ENCODE measurements at places on chromosomes 7 and 10.

- no peak for DNase-seq
Measured at GRCh38 chr7:83271212-83272099, 108.8 kb upstream of the PCLO start.

DNA sequence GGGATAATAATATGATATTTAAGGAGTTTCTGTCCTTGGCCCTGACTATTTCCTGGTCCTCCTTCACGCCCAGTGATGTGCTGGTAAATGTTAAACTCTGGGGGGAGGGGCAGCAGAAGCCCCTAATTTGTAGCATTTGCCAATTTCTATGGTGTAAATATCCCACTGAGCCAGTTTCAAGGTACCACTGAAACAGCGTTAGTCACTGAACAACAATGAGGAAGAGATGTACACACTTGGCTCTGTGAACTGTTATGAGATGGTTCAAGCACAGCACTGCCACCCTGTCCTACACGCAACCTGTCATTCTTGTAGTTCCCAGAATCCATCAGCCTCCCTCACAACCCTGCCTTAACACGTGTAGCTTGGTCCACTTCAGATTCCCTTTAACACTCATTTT lies 39.8 kb downstream of the MET start:
- DNase-seq = no peak

DNA sequence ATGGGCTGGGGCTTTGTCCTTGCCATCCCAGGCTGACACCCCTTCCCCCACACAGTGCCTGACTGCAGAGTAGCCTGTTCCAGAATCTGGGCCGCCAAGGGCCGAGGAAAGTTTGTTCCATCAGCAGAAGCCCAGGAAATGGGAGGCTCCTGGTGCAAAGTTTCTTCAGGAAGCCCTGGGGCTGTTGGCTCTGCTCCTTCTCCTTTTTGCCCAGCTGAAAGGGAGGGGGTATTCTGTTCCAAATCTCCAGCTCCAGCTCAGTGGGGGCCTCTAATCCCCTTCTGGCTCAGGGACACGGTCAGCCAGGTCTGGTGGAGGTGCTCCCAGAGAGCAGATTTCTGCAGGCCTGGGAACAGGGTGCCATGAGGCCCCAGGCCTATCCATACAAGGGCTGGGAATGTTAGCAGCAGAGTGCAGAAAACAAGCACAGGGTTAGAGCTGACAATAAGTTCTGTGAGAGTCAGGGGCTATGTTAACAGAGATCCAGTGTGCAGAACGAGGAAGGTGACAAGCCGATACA lies 399.5 kb downstream of the RPS24 start:
- no peak for DNase-seq

GRCh38 chr7:94389381-94389780 lies 5.3 kb upstream of the COL1A2 start:
- no peak for DNase-seq

DNA sequence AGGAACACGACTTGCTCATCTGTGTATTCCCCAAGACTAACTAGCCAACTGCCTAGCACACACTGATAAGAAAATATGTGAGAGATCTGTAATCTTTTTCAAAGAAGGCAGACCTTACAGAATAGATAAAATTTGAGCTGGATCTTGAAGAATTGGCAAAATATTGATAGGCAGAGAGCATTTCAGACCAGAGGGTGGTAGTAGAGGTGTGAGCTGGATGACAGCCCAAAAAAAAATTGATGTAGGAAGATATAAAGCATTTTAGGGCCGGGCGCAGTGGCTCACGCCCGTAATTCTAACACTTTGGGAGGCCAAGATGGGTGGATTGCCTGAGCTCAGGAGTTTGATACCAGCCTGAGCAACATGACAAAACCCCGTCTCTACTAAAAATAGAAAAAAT lies 1.2 kb upstream of the ZNF746 start:
- DNase-seq = no peak

- DNase-seq = no peak
Measured at GRCh38 chr10:22486431-22486830, 141.1 kb downstream of the SPAG6 start.

- DNase-seq = no peak
Measured at GRCh38 chr10:12504628-12505027, 155.3 kb downstream of the CAMK1D start.

GRCh38 chr7:94054130-94054529 lies 50.0 kb upstream of the BET1 start:
- no peak for DNase-seq

DNA sequence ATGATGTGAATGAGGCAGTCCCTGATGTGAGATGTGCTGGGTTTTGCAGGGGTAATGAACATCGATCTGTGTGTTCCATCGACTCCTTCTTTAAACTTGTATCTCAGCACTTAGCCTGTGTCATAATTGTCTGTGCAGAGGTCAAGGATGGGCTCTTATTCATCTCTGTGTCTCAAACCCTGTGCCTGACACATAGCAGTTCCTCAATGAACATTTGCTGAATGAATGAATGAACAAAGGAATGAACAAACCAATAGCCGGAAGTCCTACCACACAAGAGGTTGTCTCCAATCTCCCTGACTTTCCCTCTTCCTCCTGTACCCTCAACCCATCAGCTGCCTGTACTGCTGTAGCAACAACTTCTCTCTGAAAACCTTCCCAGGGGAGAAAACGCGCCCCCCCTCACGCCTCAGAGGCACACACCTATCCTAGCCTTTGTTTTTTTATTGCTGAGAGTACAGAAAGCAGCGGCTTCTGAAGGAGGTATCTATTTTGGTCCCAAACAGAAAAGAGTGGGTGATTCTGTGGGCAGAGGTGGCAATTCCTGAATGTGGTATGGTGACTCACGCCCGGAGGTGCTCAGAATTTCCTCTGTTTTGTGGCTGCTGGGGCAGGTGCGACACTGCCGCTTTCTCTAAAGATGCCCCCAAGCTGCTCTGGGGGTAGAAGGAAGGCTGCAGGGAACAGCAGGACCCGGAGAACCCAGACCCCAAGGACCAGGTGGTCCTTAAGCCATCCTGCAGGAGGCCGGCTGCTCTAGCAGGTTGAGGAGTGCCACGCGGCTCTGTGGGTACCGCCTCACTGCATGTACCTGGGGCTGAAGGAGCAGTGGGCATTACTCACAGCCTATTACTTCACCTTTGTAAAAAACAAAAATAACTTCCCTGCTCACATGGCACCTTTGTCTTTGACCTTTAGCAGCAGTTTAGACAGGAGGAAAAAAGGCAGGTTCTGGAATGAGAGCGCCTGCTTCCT lies 9.6 kb downstream of the IL2RA start:
- no peak for DNase-seq

DNA sequence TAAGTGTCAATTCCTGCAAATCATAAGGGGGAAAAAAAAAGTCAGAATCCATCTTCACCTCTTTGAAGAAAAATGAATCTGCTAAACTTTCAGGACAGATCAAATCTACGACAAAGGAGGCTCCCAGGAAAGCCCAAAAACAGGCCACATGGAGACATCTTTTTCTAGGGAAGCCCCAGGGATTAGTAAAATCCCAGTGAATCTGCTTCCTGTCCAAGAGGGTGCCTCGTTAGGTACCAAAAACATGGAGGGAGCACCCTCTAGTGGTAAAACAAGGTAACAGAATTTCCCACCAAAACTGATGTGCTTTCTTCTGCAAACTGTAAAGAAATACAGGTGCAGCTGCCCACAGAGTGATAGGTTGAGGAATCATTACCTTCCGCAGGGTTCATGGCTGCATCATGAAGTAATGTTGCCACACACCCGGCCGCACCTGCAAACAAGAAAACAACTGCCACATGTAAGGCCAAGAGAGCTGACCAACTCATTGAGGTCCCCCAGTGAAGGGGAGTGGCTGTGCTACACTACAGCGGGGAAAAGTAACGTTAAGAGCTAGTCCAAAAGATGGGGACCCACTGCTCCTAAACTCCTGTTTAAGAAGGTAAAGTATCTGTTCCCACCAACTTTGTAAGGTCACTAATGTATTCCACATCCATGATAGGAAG lies 7.9 kb downstream of the SLC25A28 start:
- no peak for DNase-seq

- no peak for DNase-seq
Measured at GRCh38 chr10:97849687-97850402, at the start of gene GOLGA7B. GOLGA7B (plus strand) TSS chr10:97849843; CDS start chr10:97850304, 461 bp downstream.

DNA sequence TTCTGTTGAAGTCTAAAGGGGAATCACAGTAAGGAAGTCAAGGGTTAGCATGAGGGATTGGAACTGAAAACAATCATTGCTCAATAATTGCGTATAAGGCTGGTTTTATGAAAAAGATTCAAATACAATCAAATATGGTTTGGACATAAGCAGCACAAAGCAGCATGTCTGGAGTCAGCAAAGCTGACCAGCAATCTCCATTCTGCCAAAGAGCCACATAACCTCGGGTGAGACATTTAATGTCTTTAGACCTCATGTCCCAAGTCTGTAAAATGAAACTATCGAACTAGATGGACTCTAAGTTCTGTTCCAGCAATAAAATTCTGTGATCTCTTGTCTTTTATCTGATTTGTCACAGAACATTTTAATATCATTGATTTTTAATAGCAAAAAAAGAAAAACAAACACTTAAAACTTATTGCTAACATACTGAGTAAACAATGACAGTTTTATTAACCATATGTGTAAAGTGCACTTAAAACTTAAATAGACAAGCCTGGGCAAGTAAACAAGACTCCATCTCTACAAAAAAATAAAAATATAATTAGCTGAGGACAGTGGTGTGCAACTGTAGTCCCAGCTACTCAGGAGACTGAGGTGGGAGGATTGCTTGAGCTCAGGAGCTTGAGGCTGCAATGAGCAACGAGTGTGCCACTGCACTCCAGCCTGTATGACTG lies 217.0 kb downstream of the MAGI2 start:
- DNase-seq = no peak

DNA sequence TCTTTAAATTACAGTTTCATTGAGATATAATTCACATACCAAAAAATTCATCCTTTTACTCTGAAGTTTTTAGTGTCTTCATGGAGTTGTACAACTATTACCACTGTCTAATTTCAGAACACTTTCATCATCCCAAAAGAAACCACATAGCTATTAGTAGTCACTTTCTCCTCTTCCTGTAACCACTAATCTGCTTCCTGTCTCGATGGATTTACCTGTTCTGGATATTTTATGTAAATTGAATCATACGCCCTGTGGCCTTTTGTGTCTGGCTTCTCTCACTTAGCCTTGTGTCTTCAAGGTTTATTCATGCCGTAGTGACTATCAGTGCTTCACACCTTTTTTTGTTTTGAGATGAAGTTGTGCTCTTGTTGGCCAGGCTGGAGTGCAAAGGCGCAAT lies 135.5 kb downstream of the DOCK1 start:
- DNase-seq = no peak

DNA sequence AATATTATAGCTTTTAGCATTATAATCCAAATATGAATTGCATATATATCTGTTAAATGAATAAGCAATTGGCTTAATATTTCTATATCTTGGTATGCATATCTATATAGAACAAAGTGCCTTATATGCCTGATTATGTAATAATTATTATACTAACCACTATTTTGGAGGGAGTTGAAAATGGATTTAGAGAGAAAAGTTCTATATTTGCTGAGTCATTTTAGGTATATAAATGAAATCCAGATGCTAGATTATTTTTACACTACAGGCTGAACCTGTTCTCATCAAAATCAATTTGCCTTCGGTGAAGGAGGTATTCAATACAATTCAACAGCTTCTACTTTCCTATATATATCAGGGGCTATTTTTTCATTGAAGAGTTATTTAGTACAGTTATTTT lies 276.4 kb downstream of the PCLO start:
- DNase-seq = no peak

- no peak for DNase-seq
Measured at GRCh38 chr7:1987084-1987535, 245.6 kb downstream of the MAD1L1 start.

- no peak for DNase-seq
Measured at GRCh38 chr7:137980308-137980707, 21.6 kb downstream of the CREB3L2 start.

- DNase-seq = no peak
Measured at GRCh38 chr7:24821045-24821753, 63.9 kb upstream of the GSDME start.

DNA sequence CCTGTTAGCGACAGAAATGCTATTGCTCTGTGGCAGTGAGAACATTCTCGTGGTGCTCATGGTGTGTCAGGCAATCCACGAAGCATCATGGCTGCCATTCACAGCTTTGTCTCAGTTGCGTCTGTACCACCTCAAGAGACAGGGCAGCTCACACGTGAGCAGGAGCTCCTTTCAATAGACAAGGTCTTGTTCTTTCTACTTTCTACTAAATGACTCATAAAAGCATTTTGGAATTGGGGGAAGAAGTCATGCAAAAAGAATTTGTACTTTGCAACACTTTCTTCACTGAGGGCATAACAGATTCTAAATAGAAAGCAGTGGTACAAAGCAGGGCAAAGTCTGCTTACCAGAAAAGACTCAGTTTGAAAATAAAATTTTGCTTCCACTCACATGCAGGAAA lies 638.5 kb downstream of the PHTF2 start:
- no peak for DNase-seq
